ENCODE measurements at places on chromosomes 7 and 10.

- DNase-seq, result no peak
Measured at GRCh38 chr7:98879198-98879978, 1.1 kb downstream of the TRRAP start.

GRCh38 chr10:26525586-26525985 is 87.4 kb downstream of the APBB1IP start:
- DNase-seq, result no peak

GRCh38 chr7:142784716-142785115 is 13.9 kb downstream of the PRSS2 start:
- DNase-seq, result no peak

DNA sequence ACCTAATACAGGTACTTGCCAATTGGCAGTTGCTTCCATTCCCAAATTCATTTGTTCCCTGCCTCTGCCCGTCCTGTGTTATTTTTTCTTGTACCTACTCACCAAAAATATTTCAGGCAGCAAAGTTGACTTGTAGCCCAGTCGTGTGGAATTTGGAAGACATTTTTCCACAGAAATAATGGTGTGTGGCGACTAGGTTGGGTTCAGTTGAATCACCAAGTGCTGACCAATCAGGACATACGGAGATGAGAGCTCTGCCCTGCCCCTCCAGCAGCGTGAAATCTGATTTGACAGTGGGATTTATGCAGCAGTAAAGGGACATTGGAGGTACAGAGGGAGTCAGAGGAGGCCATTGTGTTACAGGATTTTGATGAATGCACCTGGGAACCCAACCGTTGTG is 216.9 kb downstream of the CCDC3 start:
- DNase-seq, result no peak

DNA sequence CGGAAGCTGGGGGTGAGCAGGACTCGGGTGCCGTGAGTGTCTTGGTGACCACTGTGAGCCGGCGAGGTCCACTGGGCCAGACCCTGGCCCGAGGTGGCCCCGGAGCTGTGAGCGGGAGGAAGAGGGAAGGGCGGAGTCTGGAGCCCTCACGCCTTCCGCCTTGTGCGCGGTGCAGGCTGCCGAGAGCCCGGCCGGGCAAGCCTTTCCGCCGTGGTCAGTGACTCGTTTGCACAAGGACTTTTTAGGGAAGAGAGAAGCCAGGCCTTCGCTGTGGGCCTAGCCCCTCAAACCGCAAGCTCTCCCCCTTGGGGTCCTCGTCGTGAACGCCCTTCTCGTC is 40.9 kb upstream of the ZNF32 start:
- DNase-seq, result no peak

GRCh38 chr10:45672181-45673073 is at the start of gene ZFAND4:
TSS of gene ZFAND4 (minus strand) at chr10:45672772. CDS start at chr10:45663725, 9,047 bp downstream.
- DNase-seq, result peak; percentile 97
